ENCODE measurements at places on chromosomes 3 and 15.

DNA sequence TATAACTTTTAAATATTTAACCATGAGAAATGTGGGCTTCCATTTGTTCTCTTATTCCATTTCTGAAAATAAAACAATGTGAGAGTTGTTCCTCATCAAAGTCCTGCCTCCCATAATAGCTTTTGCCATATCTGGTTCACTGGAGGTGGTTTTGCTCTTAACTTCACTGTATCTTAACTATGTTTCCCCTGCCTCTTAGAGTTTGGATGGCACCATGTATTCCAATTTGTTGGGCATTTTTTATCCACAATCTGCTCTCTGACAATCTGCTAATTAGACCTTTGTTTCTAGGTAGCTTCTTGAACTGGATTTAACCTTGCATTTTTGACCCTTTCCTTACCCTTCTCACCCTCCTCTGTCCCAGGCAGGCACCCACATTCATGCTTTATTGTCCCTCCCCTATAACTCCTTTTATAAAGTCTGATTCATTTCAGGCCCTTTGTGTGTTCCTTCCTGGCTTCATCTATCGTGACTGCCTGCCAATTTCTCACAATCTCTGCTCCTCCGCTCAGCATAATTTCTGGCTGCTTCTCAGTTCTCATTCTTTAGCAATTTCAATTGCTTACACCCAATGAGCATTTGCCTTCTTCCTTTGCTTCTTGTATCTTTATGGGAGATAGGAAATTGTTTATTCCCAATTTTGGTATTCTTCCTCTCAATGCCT lies 144.2 kb upstream of the ARHGEF26 start:
- no peak for DNase-seq

GRCh38 chr3:297585-297984 lies 101.0 kb downstream of the CHL1 start:
- no peak for DNase-seq

DNA sequence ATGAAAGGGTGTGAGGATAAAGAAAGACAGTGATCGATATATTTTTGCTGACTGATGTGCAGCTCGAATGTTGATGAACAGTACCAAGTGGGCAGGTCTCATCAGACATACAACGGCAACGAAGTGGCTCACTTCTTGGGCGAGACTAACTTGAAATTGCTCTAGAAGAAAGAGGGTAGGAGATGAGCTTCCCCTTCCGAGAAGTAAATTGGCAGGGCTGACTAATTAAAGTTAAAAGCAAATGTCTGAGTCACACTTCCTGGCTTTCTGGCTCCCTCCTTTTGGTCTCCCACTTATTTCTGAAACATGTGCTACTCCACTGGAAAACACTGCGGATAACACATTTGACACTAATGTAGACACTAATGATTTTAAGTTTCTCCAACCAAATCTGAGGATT lies 228.3 kb downstream of the ABHD5 start:
- no peak for DNase-seq

- no peak for DNase-seq
Observed at GRCh38 chr3:173958805-173959204, 561.3 kb downstream of the NLGN1 start.

DNA sequence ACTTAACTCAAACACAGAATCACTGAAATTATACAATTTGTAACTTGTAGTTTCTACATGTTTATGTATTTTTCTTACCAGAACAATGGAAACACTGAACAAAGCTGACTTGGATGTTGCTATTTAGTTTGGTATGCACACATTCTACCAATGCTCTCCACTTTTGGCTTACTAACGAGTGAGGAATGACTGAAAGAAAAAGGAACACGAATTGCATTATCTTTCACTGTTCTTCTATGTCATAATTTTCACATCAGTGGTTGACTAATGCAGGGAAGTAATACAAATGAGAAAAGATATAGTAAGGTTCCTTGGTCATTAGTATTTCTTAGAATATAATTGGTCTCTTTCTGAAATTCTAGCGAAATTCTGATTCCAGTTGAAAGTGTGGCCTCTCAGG lies 9.8 kb upstream of the CNTN3 start:
- DNase-seq, result no peak

- peak; percentile 81 for DNase-seq
Observed at GRCh38 chr15:25710184-25710583, 152.9 kb downstream of the ATP10A start.

DNA sequence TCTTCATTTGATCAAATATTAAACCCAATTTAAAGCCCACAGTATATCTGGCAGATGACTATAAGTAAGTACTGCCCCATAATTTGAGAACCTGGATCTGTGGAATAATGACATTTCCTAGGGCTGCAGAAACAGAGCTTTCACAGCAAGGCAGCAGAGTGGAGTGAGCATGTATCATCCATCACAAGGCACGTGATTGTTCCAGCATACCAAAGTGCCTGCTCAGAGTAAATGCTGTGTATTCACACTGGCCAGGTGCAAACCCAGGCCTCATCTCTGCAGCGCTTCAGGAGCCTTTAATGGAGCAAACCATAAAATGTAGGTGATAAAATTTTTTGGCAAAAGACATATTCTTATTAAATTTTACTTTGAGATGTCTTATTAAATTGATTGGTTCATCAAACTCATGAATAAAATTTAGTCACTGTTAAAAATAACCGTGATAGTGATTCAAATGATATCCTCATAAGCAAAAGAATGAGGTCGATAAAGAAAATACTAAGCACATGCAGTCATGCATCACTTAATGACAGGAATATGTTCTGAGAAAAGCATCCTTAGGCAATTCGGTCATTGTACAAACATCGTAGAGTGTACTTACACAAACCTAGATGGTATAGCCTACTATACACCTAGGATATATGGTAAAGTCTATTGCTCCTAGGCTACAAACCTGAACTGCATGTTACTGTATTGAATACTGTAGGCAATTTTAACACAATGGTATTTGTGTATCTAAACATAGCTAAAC lies 99.3 kb upstream of the SLC24A5 start:
- DNase-seq, result no peak

DNA sequence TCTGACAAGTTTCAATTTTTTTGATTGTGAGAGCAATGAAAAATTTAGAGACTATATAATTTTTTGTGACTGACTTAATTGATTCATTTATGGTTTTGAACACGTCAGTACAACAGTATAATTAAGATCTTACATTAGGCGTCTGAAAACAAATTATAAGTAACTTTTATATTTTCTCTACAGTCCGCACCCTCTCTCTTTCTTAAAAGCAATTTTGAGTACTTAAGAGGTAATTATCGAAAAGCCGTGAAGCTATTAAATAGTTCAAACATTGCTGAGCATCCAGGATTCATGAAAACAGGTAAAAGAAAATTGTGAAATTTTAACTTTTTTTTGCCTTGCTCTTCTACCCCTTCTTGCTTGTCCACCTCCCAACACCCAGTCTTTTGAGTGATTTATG lies 34.9 kb downstream of the CNOT10 start:
- DNase-seq, result no peak

DNA sequence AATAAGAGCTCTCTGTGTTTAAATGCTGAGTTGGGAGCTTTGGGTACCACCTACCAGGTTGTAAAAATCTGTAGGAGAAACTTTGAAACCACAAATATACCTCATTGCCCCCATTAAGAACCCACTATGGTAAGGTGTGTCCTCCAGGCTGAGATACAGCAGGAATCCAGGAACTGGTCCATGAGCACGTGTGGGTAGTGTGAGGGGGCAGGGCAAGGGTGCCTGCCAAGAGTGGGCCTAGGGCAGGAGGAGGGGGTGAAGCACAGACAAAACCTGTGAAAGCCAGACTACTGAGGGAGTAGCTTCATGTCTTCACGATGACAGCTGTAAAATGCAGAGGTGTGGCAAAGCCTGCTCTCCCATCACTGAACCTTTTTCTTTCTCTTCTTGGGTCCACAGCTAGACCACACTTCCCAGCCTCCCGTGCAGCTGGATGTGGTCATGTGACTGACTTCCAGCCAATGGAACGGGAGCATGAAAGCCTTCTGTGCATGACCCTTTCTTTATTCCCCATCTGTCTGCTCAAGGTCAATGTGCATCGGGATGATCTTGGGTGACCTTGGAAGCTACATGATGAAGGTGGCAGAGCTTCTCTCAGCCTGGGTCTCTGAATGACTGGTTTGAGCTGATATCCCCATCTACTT lies 51.1 kb upstream of the POMGNT2 start:
- no peak for DNase-seq

GRCh38 chr3:197392961-197393360 lies 94.5 kb upstream of the DLG1 start:
- no peak for DNase-seq

DNA sequence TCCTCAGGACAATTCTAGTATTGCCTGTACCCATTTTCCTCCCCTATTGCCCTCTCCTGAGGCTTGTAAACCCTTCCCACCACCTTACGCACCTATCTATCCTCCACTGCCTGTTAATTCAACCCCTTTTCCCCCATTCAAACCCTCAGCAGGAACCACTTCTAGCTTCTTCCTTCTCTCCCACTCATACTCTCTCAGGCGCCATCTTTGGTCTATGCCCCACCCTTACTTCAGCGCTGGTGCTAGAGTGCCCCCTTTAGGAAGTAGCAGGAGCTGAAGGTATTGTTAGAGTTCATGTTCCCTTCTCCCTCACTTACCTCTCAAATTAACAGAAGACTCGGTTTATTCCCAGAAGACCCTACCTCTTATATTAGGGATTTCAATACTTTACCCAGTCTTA lies 121.8 kb upstream of the NLGN1 start:
- DNase-seq, result no peak

GRCh38 chr3:23365066-23365465 lies 161.9 kb downstream of the UBE2E2 start:
- no peak for DNase-seq

DNA sequence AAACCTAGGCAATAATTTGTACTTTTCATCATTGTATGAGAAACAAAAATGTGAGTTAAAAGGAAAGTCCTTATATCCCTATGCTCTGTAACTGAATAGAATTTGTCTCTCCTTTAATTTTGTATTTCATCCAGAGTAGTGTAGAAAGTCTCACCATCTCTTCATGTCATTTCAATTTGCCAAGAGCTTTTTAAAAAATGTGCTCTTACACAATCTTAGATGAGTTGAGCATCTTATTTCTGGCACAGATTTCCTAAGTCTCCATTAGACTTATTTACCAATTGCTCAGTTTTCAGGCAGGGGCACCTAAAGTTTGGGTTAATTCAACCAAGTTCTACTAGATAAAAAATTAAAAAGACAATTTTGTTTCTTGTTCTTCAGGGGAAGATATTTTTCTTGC lies 201.5 kb upstream of the RBMS3 start:
- no peak for DNase-seq

GRCh38 chr15:57505949-57506391 lies 85.7 kb upstream of the MYZAP start:
- no peak for DNase-seq

DNA sequence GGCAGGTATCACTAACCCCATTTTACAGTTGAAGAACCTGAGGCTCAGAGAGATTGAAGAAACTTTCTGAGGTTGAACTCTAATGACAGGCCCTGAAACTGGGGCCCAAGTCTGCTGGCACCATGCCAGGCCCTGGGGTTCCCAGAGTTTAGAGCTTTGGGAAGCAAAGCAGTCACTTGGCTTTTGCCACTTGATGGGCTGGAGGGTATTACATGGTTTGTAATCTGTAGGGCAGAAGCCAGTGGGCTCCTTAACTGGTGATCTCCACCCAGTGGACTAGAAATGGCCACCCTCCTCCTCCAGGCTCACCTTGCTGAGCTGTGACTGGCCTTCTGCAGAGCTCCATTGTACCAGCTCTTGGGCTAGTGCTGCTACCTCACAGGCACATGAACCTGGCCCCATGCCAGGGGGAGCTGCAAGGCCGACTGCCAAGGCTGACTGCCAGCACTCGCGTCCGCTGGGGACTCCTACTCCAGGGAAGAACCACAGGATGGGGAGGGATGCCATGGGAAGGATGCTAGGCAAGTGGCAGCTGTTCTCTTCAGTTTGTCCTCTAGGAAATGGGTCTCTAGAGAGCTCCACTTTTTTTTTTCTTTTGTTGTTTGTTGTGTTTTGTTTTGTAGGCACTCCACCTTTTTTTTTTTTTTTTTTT lies 104.8 kb downstream of the ETFA start:
- peak; percentile 90 for DNase-seq

DNA sequence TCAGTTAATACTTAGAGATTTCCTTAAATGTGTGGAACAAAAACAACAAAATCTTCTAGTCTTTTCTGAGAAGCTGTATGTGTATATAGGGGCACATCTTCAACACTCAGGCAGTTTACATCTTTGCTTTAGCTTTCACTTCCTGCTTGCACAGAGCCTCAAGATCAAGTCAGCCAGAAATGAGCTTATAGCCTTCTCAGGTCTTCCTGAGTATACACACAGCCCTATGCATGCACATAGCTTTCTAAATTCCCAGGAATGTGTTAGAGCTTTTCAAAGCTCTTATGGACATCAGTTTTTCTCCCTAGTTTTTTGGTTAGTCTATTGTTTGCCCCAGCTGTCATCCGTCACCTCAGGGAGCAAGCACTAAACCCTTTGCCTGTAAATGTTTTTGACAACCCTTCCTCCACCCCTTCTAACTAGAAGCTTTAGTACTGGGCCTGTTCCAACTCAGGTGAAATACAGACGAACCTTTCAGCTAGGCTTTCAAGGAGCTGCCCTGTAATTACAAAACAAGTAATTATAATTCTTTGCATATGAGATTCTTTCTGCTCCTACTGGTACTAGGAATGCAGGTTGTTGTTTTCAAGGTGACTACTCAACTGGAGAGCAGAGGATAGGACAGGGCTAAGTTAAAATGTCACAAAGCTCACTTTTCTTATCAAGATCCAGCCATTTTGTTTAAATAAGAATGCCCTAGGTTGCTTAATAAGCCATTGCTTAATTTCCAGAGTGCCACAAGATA lies 22.6 kb upstream of the MTMR10 start:
- no peak for DNase-seq

GRCh38 chr3:151213881-151214280 lies 10.9 kb upstream of the GPR171 start:
- no peak for DNase-seq

DNA sequence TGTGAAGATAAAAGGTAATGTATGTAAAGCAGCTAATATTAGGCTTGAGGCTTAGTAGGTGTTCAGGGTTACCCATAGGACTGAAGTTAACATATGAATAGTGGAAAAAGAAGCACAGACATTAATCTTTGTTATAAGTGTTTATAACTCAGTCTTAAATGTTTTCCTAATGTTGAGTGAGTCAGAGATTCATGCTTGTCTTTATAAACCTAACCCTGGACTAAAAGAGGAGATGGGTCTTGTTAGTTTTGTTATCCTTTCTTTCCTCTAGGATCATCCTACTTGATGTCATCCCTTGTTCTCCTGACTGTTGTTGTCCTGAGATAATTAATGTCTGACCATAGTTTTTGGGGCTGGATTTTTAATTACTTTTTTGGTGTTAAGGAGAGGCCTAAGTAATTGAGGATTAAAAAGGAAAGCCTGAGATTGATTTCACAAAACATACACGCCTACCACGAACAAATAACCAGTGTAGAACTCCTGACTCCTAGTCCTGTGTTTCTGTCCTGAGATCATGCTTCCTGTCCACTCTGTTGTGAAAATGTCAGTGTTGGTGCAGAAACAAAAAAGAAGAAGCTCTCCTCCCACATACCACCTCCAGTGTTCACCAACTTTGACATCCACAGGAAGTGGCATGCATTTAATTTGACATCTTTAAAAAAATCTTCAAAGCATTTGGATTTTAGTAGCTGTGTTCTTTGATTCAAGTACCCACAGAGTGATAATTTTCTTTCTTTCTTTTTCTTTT lies 8.4 kb downstream of the MITF start:
- DNase-seq, result no peak

Measured in mesenteric fat pad (tissue), 1 donor.